Lung (tissue), 17 donors: ENCODE measurements at places on chromosomes 16 and 17.

- DNase-seq = no peak
Measured at GRCh38 chr17:76440751-76441362, 12.1 kb downstream of the UBE2O start.

DNA sequence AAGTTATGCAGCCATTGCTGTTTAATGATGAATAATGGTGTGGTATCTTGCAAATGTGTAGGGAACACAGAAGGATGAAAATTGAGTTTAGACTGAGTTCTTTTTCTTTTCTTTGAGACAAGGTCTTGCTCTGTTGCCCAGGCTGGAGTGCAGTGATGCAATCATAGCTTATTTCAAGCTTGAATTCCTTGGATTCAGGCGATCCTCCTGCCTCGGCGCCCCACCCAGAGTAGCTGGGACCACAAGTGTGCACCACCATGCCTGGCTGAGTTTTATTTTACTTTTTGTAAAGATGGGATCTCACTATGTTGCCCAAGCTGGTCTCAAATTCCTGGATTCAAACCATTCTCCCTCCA is 74.6 kb upstream of the TBC1D3K start:
- no peak for DNase-seq

- DNase-seq = peak; percentile 8
Measured at GRCh38 chr17:77507111-77507885, 366.5 kb downstream of the SEC14L1 start.

GRCh38 chr17:70123193-70123592 is 46.1 kb upstream of the KCNJ2 start:
- no peak for DNase-seq

- DNase-seq = no peak
Measured at GRCh38 chr17:17122781-17123483, 80.7 kb downstream of the MPRIP start.

DNA sequence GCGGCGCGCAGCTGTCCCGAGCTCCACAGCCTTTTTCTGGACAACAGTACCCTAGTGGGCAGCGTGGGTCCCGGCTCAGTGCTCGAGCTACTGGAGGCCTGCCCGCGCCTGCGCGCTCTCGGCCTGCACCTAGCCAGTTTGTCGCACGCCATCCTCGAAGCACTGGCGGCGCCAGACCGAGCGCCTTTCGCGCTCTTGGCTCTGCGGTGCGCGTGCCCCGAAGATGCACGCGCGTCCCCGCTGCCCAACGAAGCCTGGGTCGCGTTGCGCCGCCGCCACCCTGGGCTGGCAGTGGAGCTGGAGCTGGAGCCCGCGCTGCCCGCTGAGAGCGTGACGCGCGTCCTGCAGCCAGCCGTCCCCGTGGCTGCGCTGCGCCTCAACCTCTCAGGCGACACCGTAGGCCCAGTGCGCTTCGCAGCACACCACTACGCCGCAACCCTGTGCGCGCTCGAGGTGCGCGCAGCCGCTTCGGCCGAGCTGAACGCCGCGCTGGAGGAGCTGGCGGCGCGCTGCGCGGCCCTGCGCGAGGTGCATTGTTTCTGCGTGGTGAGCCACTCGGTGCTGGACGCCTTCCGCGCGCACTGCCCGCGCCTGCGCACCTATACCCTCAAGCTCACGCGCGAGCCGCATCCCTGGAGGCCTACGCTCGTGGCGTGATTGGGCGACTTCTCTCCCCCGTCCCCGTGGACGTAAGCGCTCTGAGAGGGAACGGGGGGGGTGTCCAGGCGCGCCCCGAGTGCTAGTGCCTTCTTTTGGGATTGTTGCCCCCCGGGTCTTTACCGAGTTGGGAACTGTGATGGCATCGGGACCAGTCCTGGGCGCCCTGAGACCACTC is 1.2 kb upstream of the HSF4 start:
- no peak for DNase-seq

GRCh38 chr17:77863814-77864161 is 94.7 kb upstream of the TNRC6C start:
- DNase-seq = peak; percentile 53

- no peak for DNase-seq
Measured at GRCh38 chr17:34596920-34597319, 17.5 kb downstream of the TMEM132E start.

GRCh38 chr17:42944211-42944610 is 20.0 kb downstream of the AARSD1 start:
- DNase-seq = peak; percentile 18

GRCh38 chr17:33085256-33085655 is 93.6 kb downstream of the SPACA3 start:
- no peak for DNase-seq

- DNase-seq = no peak
Measured at GRCh38 chr16:1285669-1286512, 23.5 kb upstream of the UBE2I start.
